ENCODE measurements at places on chromosomes 2 and 18.

DNA sequence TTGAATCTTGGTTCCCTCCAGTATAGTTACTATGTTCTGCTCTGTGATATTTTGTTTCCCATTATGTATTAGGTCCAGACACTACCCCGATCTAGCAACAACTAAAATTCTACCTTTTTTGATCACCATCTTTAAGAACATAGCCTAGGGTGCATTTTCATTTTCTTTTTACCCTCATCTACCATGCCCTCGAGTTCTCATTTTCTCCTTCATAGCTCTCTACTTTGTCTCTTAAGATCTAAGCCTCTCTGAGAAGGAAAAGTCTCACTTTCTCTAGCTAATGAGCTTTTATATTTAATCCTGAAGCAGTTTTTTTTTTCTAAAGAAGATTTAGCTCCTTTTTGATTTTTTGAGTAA lies 1089.4 kb upstream of the SLC39A10 start:
- DNase-seq, result no peak

GRCh38 chr2:48711343-48711742 lies 44.2 kb downstream of the LHCGR start:
- DNase-seq, result no peak

- peak; percentile 91 for DNase-seq
These were observed 312.9 kb downstream of the PRKCE start for GRCh38 chr2:45964223-45964841.

GRCh38 chr2:133941666-133942065 lies 312.2 kb upstream of the MGAT5 start:
- DNase-seq, result no peak

- DNase-seq, result no peak
These were observed 96.7 kb downstream of the CRIM1 start for GRCh38 chr2:36452260-36452659.

GRCh38 chr18:32763293-32763692 lies 9.5 kb downstream of the KLHL14 start:
- DNase-seq, result no peak

All from GM04504 (cell line).